CD4-positive, alpha-beta T cell treated with Interferon alpha-2 for 1 hour (primary cell): ENCODE measurements at places on chromosomes 5 and 9.

DNA sequence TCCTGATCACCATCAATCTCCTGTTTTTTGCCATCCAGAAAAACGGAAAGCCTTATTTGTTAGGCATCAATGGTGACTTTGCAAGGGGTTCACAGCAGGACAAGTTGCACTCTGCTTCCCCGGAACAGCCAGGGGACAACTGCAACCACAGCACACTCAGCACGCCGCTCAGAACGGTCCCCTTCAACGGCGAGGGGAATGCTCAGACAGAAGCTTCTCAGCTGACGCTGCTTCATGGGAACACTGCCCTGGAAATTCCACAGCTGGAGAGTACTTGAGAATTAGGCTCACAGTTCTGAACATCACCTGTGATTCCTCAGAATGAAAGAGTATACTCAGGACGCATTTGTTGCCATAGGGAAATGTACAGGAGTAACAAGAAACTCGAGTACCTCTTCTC, 40.1 kb upstream of the PLPP6 start:
- DNase-seq = no peak

DNA sequence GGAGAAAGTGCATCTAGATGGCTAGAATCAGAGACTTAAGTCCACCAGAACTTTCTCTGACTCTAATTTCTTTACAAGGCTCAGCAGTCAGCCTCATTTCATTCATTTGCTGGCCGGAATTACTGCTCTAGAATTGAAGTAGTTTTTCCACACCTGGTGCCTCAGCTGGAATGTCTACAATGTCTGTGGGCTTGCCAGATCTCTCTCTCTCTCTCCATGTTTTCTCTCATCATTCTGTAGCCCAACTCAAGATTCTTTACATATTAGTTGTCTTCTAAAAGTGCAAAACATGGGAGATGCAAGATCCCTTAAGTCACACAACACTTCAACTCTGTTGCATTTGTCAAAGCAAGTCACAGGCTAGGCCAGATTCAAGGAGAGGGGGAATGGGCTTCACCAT, 103.9 kb upstream of the TAF11L2 start:
- no peak for DNase-seq

GRCh38 chr5:61777292-61777691, 445.2 kb downstream of the ZSWIM6 start:
- no peak for DNase-seq

DNA sequence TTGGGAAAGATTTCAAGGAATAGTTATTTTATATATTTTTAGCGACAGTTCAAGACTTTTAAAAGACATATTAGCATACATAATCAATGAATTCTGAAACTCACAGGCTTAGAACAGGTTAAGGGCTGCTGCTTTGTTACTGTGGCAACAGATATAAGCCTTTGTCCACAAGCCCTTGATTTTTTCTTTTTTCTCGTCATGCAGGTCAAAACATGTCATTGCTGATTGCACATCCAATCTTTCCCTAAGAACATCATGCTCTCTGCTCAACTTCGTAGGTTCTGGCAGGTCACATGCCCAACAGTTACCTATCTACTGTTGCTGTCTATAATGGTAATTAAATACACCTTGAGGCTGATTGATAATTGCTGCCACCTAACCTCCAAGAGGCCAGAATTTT, 172.5 kb upstream of the PTPRD start:
- no peak for DNase-seq

DNA sequence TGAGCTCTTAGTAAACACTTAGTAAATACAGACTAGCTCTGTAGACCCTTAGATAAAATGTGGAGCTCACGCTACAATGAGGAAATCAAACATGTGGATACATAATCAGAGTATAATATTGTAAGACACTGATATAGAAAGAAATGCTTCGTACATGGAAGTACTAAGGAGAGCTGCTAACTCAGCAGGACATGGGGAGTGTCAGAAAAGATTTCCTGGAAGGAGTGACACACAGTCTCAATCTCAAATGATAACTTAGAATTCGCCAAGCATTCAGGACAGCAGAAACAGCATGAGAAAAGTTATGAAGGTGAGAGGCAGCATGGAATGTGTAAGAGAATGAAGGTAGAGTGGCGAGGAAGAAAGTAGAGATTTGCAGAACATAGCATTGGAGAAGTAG, 80.8 kb downstream of the ZNF622 start:
- no peak for DNase-seq

- no peak for DNase-seq
Measured at GRCh38 chr5:6899221-6899620, 186.0 kb downstream of the TENT4A start.
